Stimulated activated CD4-positive, alpha-beta T cell treated with anti-CD3 and anti-CD28 coated beads, Interleukin-2, amount 100 ng/mL, for 48 hours (primary cell): ENCODE measurements at places on chromosomes 11 and 22.

- no peak for DNase-seq
These were observed 553 bp upstream of the LDLRAD3 start for GRCh38 chr11:35943309-35943708.

GRCh38 chr11:64604458-64605243, 13.6 kb downstream of the SLC22A12 start:
- no peak for DNase-seq

- DNase-seq, result no peak
These were observed 4.8 kb upstream of the EMID1 start for GRCh38 chr22:29200901-29201300.

DNA sequence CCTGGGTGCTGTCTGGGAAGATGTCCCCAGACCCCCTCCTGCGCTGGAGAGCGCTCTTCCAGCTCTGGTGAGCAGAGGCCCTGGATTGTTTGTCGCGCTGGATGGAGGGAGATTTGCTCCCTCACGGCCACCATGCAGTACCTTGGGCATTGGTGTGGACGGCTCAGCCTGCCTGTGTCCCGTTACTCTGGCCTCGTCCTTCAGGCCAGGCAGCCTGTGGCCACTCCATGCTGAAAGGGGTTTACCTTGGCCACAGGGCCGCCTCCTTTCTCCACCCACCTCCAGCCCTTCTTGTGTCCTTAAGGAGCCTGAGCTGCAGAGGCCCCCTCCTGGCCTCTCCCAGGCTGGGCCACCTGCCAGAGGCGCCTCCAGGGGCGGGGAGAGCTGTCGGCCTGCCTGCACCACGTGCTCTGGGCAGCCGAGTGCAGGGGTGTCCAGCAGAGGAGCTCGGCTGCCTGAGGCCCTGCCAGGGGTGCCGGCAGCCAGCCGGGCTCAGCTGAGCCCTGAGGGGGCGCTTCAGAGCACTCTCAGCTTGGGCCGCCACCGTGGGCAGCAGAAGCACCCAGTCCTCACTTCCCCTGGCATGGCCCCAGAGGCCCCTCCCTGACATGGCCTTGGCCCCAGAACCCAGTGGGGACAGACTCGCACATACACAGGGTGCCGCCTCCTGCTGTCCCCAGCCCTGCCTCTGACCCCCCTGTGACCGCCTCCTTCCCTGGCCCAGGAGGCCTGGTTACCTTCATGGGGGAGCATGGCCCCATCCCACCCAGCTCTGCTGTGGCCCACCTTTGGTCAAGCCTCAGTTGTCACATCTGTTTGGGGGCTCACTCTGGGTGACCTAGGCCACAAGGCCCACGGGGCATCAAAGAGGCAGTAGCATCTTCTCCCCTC, 3.4 kb downstream of the CCND1 start:
- DNase-seq, result no peak

GRCh38 chr11:69339983-69340565, 46.1 kb downstream of the MYEOV start:
- DNase-seq, result no peak

- DNase-seq, result no peak
These were observed 51.6 kb upstream of the GDPD4 start for GRCh38 chr11:77353131-77353530.

DNA sequence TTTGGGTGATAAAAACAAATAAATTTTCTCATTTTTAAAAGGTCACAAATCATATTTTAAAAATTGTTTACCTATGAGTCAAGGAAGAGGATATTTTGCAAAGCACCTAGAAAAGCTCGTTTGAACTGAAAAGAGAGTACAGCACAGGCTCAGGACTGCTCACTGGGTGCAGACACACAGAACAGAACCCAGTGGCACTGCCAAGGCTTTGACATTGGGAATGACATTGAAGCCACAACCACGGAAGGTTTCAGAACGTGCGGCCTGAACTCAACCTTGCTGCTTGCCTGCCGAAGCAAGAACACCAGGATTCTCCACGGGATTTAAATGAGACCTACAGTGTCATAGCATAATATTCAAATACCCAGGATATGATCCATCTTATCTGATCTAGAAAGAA, 597.1 kb upstream of the B3GAT1 start:
- DNase-seq, result no peak

GRCh38 chr11:68965901-68966853, 14.6 kb downstream of the MRGPRD start:
- no peak for DNase-seq

DNA sequence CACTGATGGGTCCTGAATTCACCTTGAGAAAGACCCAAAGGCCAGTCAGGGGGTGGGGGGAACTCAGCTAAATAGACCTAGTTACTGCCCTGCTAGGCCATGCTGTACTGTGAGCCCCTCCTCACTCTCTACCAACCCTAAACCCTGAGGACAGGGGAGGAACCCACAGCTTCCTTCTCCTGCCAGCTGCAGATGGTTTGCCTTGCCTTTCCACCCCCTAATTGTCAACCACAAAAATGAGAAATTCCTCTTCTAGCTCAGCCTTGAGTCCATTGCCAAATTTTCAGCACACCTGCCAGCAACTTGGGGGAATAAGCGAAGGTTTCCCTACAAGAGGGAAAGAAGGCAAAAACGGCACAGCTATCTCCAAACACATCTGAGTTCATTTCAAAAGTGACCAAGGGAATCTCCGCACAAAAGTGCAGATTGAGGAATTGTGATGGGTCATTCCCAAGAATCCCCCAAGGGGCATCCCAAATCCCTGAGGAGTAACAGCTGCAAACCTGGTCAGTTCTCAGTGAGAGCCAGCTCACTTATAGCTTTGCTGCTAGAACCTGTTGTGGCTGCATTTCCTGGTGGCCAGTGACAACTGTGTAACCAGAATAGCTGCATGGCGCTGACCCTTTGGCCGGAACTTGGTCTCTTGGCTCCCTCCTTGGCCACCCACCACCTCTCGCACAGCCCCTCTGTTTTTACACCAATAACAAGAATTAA, 2.4 kb upstream of the TTC36 start:
- no peak for DNase-seq

- no peak for DNase-seq
These were observed 295.5 kb downstream of the ETS1 start for GRCh38 chr11:128291835-128292234.

DNA sequence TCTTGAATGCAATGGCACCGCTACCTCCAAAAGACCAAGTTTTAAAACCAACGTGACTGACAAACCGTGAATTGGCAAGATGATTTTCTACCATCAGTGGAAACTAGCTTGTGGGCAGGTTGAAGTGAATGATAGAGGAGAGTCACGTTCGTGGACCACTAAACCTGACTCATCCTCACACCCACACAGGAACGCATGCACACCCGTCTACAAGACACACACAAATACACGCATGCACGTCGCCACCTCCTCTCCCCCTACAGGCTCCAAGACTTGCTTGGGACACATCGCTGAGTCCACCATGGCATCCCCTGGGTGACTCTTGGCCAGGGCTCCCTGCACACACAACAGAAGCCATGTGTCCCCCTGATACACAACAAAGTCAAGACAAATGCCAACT, 14.4 kb downstream of the TMPRSS6 start:
- peak; percentile 65 for DNase-seq

- DNase-seq, result no peak
These were observed 27.6 kb upstream of the CD44 start for GRCh38 chr11:35111161-35112055.

GRCh38 chr11:105953886-105954285, 68.2 kb downstream of the MSANTD4 start:
- no peak for DNase-seq

DNA sequence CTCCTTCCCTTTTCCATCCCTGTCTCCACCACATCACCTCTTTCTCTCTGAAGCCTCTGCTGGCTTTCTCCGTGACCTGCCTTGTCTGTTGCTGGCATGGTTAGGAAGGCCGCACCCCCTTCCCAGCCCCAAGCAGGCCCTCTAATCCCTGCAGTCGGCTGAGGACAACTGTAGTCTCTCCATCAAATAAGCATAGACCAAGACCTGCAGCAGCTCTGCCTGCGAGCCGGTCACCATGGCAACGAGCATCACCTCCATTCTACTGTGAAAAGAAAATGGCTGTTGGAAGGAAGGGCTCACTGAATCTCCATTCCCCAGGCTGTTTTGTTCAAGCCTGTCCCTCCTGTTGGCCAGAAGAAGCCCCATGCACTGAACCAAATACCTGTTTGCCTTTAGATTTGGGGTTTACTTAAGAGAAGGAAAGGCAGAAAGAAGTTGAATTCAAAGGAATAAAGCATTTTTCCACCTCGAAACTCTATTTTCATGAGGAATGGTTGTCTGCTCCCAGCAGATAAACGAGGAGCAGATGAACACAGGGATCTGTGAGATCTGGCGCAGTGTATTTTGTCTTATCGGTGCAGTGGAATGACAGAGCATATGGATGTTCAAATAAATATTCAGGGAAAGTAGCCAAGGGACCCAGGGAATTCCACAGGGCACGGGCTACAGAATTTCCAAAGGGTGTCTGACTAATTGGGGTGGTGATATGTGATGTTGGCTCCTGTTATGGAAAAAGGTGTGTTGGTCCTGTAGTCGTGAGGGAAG, 113.1 kb upstream of the TTC12 start:
- no peak for DNase-seq

GRCh38 chr11:15223318-15223717, 108.6 kb downstream of the INSC start:
- no peak for DNase-seq

- no peak for DNase-seq
These were observed 938.9 kb upstream of the TENM4 start for GRCh38 chr11:80379620-80380278.

GRCh38 chr11:78868563-78868962, 293.9 kb upstream of the NARS2 start:
- no peak for DNase-seq

DNA sequence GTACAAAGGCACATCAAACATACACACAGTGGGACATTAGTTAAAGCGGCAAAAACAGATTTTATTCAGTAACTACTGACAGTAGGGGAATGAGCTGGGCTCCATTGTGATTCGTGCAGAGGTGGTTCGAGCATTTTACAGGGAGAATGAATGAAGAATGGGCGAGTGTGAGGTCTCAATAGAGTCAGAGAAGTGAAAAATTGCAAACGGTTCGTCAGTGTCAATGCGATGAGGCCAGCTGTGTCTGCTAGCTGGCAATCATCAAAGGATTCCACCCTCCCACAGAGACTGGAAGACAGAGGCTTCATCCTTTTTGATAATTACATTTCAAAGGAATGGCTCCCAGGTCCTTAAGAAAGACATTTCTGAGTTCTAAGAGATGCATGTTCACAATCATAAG, 17.4 kb downstream of the OR4D9 start:
- no peak for DNase-seq

DNA sequence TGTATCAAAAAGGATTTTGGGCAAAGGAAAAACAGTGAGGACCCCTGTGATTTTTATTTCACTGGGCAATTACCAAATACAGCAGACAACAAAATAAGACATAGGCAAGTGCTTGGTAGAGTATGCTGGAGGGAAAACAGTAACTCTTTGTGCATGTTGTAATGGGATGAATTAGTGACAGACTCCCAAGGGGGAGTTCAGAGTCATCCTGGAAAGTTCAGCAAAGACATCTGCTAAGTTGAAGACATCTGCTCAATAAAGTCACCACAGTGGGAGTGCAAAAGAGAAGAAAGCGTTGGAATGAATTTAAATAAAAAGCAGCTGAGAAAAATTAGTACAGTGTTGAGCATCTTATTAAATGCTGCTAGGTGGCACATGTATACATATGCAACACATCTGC, 378.8 kb upstream of the ISX start:
- DNase-seq, result no peak

- peak; percentile 31 for DNase-seq
These were observed 4.2 kb downstream of the AMPD3 start for GRCh38 chr11:10459029-10459970.

DNA sequence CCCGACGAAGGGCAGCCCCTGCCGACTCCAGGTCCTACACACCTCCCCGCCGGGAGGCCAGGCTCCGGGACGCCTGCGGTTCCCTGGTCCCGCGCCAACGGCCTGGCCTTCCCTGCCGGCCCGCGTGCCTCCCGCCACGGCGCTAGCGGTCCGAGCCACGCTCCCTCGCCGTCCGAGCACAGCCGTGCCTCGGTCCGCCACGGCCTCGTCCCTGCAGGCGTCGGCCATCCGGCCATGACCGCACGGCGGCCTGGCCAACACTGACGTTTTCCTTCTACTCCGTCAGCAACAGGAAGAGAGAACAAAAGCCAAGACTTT, 532 bp downstream of the EIF4G2 start:
- DNase-seq, result no peak

DNA sequence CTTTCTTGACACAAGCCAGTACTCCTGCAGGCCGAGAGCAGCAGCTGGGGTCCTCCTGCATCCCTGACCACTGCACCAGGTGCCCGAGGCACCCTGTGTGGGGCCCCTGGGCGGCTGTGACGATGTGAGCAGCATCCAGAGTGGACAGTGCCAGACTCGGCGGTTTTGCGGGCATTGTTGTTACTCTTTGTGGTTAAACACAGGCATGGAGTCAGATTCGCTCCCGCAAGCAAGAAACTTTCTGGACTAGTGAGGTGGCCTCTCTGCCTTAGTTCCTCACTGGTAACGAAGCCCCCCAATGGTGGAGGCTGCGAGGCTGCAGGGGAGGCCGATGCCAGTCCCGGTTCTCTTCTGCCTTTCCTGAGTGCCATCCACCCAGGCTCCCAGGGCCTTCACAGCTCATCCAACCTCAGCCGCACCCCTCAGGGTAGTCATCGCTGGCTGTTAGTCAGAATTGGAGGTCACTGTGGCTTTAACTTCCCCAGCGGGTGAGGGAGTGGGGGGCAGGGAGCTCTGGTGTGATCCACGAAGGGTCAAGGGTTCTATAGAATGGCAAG, 3.7 kb upstream of the CLDN5 start:
- no peak for DNase-seq

GRCh38 chr11:107808521-107808920, 50.1 kb downstream of the SLC35F2 start:
- DNase-seq, result no peak

- DNase-seq, result no peak
These were observed 91.1 kb upstream of the LMO1 start for GRCh38 chr11:8354622-8355415.

- no peak for DNase-seq
These were observed 21.6 kb upstream of the PEX26 start for GRCh38 chr22:18056161-18056666.

GRCh38 chr11:128232588-128232987, 354.8 kb downstream of the ETS1 start:
- peak; percentile 47 for DNase-seq

GRCh38 chr11:95565724-95566141, 223.8 kb downstream of the FAM76B start:
- no peak for DNase-seq

GRCh38 chr22:32378707-32379272, 21.1 kb downstream of the RFPL3 start:
- DNase-seq, result no peak

- no peak for DNase-seq
These were observed 62.2 kb upstream of the FADD start for GRCh38 chr11:70140711-70141485.

DNA sequence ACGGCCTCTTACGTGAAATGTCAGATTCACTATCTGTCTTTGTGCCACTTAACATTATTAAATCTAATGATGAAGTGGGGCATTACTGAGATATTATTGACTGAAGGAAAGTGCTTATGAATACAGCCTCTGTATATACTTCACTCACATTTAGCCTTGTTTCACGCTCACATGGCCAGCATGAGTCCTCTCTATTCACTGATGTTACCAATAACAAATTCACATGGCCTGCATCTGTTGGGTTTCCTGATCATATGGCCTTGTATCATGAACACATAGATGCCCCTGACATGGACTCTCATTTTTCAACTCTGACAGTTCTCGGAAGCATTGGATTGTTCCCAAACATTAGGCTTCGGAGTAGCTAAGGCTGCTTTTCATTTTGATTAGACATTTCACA, 68.3 kb upstream of the MYO18B start:
- no peak for DNase-seq

GRCh38 chr11:66363805-66364535, 7.6 kb downstream of the SLC29A2 start:
- peak; percentile 85 for DNase-seq

GRCh38 chr22:42297778-42298177, 27.3 kb upstream of the TCF20 start:
- DNase-seq, result no peak
